ENCODE measurements at places on chromosomes 2 and 18. TPM values are rescaled to one million over a fixed set of nuclear protein-coding genes. Genes with fewer than 3 reads are reported as not detected.

- no peak for DNase-seq
Observed at GRCh38 chr2:203740871-203741281, 34.4 kb downstream of the CD28 start.

DNA sequence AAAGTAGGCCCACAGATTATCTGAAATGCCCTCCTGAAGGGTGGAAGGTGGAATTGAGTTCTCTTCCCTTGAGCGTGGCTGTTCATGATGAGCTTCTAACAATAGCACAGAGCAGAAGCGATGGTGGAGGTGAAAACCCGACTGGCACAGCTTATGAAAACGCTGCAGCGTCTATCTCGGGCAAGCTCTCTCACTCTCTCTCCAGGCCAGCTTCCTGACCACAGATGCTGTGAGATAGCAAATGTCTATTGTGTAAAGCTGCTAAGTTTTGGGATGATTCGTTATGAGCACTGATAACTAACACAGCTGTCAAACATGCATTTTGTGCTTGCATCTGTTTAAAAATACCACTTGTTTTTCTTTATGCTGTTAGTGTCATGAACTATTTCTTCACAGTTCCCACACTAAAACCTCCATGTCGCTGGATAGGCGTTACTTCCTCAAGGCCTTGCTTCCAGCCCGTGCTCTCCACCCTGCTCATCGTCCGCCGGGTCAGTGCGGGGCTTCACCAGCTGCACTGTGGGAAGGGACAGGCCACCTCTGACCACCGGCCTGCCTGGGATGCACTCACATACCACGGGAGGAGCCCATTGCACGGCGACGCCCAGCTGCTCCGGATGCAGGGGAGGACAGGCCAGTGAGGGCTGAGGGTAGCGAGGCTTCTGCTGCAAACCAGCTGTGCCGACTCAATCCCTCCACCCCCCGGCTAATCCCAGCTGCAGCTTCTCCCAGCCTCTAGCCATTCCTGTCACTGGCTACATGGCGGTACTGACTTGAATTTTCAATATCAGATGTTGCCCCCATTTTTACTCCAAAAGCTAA lies 60.0 kb upstream of the OTOS start:
- no peak for DNase-seq

DNA sequence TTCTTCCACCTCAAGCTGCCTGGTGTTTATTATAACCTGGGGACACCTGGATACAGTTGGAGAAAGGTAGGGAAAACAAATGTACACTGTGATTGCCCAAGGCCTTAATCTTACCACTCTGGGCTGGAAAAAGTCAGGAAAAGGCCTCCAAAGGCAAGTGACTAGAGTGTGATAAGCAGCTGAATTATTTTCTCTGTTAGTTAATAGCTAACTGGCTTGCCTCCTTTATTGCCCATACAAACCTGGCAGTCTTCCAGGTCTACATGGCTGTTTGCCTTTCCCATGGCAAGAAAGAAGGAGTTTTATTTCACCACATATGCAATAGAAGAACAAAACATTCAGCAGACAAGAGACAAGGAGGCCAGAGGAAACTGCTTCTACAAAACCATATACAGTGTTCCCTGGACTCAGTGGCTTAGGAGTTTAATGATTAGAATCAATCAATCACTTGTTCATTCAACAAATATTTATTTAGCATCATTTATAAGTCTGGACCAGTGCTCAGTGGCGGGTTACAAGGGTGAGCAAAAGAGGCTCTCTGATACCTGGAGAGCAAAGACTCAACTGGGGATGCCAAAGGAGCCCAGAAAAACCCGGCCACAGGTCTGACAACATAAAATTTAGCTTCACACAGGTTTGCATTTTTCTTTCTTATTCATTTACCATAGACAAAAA lies 27.5 kb upstream of the SUCLG1 start:
- no peak for DNase-seq

DNA sequence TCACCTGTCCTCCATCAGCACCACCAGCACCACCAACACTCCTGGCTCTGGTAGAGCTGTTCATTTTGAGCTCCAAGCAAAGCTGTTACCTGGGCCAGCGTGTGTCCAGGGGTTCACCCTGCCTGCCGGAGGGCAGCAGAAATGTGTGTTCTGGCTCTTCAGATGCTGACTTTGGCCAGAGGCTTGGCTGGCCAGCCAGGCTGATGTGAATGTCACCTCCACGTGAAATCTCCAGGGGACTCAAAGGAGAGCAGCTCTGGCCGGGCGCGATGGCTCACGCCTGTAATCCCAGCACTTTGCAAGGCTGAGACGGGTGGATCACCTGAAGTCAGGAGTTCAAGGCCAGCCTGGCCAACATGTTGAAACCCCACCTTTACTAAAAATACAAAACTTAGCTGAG lies 33.5 kb downstream of the CIB4 start:
- DNase-seq = no peak

DNA sequence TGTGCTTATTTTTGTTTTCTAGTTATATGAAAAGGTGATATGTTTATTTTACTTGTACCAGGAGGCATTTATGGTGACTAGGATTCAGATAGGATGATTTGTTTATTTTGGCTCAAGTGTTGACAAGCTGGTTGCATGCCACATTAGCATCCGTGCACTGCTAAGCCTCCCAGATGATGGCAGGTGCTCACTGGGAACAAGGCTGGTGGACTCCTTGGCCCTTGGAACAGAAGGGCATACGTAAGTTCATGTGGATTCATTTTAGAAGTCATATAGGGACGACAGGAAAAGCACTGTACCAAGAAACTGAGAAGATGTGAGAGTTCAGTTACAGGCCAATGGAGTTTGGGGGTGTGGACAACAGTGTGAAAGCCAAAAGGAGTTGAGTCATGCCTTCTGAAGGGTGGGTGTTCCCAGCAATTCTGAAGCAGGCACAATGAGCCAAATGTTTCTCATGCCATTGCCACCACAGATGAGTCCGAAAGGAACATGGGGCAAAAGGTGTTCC lies 166.2 kb downstream of the PHLPP1 start:
- no peak for DNase-seq

- DNase-seq = no peak
Observed at GRCh38 chr2:227482638-227483340, 10.8 kb downstream of the AGFG1 start.

DNA sequence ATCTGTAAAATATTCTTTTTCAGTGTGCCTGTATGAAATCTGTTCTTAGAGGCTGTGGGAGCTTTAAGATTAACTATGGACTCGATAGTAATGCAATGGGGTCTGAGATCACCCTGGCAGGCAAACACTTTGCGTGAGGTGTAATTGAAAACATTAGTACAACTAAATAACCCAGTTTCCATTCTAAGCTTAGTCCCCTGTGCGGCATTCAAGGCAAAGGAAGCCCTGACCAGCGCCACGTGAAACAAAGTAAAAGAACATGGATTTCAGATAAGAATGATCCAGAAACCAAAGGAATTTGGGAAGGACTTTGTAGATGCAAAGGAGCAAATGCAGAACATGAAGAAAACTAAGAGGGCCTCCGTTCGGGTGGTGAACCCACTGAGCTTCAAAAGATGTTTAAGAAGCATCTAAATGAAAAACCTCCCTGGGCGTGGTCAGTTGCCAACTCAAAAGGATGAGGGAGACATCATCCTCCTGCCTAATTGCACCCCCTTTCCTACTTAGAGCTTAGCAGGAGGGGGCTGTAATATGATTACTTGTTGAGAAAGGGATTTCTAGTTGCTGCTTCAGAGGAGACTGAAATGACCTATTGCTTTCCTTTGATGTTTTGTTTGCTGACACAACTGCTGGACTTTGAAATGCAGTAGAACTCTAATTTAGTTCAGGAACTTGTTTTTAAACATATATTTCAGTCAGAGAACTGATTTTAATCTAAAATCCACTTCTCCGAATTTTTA lies 7.9 kb upstream of the CETN1 start:
- no peak for DNase-seq

- no peak for DNase-seq
Observed at GRCh38 chr2:25314514-25315315, 27.0 kb downstream of the DNMT3A start.

The NOSTRIN gene
- total RNA-seq = 15.6 TPM

The GATA6 gene
- 0.08 TPM for total RNA-seq
